ENCODE measurements at places on chromosomes 16 and 17.

DNA sequence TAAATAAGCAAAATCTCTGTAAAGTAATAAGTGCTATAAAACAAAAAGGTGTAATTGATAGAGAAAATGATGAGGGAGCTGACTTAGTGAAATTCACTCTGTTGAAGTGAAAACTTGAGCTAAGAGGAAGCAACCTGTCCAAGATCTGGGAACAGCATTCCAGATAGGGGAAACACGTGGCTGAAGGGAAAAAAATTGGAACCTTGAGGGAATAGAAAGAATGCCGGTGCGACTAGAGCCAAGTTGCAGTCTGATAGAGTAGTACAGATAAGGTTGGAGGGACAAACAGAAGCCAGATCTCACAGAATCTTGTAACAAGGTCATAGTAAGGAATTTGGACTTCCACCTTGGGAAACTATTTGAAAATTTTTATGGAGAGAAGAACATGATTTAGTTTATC, 623 bp upstream of the DDX52 start:
- DNase-seq: no peak

GRCh38 chr17:74147056-74147835, 56.2 kb upstream of the RPL38 start:
- DNase-seq: no peak

DNA sequence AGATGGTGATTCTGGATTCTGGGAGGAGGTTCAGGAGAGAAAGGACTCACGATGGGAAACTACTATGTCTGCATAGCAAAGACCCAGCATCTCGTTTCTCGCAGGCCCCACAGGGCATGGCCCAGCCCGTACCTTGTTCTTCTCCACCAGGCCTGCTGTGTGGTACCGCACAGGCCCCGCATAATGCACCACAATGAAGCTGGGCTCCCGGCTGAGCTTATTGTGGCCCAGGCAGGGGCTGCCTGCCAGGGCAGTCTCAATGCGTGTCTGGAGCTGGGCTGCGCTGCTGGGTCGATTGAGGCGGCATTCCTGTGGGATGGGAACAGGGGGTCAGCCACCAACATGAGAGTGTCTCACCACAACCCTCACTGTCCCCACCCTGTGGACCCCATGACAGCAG, 20.4 kb downstream of the ZNHIT3 start:
- DNase-seq: no peak

DNA sequence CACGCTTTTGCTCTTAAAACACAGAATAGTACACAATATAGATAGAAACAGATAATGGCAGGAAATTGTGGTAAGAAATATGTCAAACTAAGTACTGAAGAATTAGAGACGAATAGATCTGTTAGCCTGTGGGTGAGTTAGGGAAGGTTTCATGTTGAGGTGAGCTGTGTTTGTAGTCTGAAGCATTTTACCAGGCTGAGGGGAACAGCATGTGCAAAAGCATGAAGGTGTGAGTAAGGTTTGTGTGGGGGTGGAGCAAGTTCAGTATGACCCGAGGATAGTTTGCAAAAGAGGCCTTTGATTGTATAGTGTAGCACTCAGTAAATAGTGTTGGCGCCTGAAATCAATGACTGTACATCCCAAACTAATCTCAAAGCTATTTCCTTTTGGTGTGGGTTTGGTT, 13.8 kb downstream of the IGSF6 start:
- DNase-seq: peak; percentile 35

DNA sequence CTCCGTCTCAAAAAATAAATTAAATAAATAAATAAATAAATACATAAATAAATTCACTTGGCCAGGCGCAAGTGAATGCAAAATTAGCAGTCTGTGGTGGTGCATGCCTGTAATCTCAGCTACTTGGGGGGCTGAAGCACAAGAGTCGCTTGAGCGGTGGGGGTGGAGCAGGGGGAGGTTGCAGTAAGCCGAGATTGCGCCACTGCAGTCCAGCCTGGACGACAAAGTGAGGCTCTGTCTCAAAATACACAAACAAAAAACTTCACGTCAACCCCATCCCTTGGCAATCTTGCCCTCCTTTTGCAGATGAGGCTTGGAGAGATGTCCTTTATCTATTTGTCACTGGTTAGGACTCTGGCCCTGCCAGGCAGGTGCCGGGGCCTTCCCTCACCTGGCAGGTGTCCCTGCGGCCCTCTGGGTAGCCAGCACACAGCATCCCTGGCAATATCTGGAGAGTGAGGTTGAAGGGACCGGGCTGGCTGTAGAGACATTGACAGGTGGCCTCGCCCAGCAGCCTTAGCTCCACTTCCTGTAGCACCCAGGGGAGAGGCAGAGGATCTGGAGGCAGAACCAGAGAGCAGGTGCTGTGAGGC, 4.4 kb downstream of the PRSS36 start:
- DNase-seq: no peak

GRCh38 chr17:32875923-32876416, 954 bp downstream of the MYO1D start:
- no peak for DNase-seq

DNA sequence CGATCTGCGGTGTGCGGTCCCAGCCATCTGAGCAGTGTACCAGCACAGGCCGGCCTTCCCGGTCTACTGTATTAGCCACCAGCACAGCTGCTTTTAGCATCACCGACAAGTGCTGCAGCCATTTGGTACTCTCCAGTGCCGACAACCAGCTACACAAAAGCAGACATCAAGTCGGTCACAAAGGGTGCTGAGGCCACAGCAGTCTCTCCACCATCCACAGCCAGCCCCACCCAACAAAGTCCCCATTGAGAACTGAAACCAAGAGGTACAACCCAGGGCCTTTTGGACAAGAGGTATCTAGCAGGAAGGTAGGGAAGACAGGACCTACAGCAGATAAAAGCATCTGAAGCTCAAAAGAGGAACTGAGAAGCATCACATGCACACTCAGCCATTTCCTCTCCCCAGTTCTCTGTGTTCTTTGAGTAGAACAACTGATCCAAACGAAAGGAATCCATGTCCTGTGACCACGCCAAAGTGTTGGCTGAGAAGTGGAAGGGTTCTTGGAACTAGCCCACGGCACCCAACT, 9.5 kb downstream of the MTMR4 start:
- no peak for DNase-seq

- no peak for DNase-seq
Measured at GRCh38 chr16:56488035-56488434, 31.8 kb downstream of the BBS2 start.

DNA sequence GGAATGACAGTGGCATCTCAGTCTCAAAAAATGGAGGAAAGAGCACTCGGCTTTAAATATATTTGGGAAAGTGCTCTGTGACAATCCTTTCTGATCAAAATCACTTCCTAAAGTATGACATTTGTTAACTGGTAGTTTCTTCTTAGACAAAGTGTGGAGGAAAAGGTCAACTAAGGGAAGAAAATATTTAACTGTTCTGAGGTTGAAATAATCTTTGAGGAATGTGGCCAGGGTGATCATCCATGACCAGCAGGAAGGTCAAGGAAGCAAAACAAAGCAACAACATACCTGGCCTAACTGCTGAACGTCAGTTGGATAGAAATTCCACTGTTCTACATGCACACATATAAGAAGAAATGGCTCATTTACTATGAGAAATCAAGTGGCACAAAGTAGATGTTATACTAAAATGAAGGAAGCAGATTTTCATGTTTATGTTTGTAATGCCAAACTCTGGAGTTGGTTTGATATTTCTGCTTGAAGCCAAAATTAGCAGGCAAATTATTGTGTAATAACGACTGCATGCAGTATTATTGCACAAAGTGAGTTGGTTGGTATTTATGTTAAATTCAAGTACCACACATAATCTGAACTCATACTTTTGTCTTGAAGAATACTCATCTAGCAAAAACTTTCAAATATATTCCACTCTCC, 87.3 kb upstream of the CORO6 start:
- no peak for DNase-seq

- DNase-seq: no peak
Measured at GRCh38 chr17:75096082-75096625, 8.4 kb downstream of the SLC16A5 start.

Measured in stimulated activated CD4-positive, alpha-beta T cell treated with anti-CD3 and anti-CD28 coated beads, Interleukin-4, amount 100 ng/mL, for 4 hours (primary cell).